Activated naive CD4-positive, alpha-beta T cell treated with anti-CD3 and anti-CD28 coated beads for 36 hours (primary cell): ENCODE measurements at places on chromosomes 2 and 18. TPM values are rescaled to one million over a fixed set of nuclear protein-coding genes. Genes with fewer than 3 reads are reported as not detected.

MOB4 gene
- 14.1 TPM for total RNA-seq

DNA sequence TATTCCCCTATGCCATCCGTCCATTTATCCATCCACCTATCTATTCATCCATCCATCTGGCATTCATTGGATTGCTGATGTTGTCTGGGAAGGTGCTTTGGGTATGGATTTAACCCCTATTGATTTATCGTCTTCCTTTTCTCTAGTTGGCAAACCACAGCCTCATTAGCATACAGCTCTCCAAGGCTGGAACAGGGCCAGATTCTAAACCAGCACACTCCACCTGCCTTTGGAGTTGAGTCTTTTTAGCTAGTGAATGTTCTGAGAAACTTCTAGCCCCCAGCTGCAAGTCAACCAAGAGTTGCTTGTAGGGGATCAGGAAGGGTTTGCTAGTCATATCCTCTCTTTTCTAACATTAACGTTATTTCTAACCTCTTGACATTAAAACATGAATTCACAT lies 90.7 kb downstream of the NRP2 start:
- peaks cover 38% of the 10 kb centered on the region for H3K27me3 ChIP-seq
- no peak for DNase-seq
- H3K36me3 ChIP-seq = no peaks in the 10 kb centered on the region
- H3K27ac ChIP-seq = no peak overlapping the region
- H3K4me3 ChIP-seq = no peak overlapping the region

TUBA3E gene
- total RNA-seq = not detected

- no peak overlapping the region for H3K27ac ChIP-seq
- H3K4me3 ChIP-seq = no peak overlapping the region
- no peaks in the 10 kb centered on the region for H3K4me1 ChIP-seq
- H3K27me3 ChIP-seq = no peaks in the 10 kb centered on the region
Observed at GRCh38 chr2:70932631-70933230, 3.0 kb upstream of the ATP6V1B1 start.

SERPINE2 gene
- 64.6 TPM for total RNA-seq

GRCh38 chr2:236827997-236828396 lies 257.7 kb upstream of the COPS8 start:
- no peaks in the 10 kb centered on the region for H3K4me1 ChIP-seq
- H3K27ac ChIP-seq = no peak overlapping the region
- no peaks in the 10 kb centered on the region for H3K36me3 ChIP-seq
- DNase-seq = no peak

DNA sequence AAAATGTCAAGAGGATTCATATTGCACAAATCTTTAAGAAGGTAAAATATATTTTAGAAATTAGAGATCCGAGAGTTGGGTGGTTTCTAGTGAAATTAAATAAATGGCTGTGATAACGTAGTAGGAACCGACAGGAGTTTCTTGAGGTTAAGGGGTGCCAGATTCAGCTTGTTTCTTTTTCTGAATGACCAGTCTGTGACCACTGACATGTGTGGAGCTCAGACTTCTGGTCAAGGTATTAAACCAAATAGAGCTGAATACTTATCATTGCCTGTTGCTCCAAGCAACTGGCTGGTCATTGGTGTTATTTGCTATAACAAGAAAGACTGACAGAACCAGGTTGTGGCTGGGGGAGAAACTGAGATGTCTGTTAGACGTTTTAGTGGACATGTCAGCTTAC lies 408.2 kb upstream of the HS6ST1 start:
- H3K27ac ChIP-seq = no peak overlapping the region
- H3K4me3 ChIP-seq = no peak overlapping the region
- no peaks in the 10 kb centered on the region for H3K36me3 ChIP-seq
- no peaks in the 10 kb centered on the region for H3K27me3 ChIP-seq
- no peaks in the 10 kb centered on the region for H3K4me1 ChIP-seq

DNA sequence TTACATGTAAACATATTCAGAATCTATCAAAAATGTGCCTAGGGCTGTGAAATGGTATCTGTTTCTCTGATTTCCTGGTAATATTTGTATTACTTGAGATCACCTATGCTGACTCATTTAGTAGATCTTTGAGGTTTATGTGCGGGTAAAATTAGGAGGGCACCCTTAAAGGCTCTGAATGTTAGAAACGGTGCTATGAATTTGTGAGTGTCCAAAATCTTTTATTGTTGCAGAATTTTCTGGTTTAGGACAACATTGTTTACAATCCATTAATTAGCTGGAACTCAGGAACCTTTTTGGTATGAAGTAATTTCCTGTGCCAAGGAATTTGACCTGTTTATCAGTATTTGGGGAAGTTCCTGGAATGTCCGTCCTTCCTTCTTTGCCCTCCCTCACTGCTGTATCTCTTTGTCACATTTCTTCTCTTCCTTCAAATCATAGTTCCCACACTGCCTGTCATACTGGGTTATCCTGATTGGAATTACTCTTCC lies 130.5 kb downstream of the TANC1 start:
- no peak overlapping the region for H3K4me3 ChIP-seq
- H3K27ac ChIP-seq = no peak overlapping the region
- H3K36me3 ChIP-seq = peaks cover 16% of the 10 kb centered on the region
- DNase-seq = no peak

GRCh38 chr2:3960106-3960505 lies 256.7 kb downstream of the DCDC2C start:
- H3K4me3 ChIP-seq = no peak overlapping the region
- no peak for DNase-seq
- H3K36me3 ChIP-seq = no peaks in the 10 kb centered on the region
- H3K27ac ChIP-seq = no peak overlapping the region
- H3K27me3 ChIP-seq = no peaks in the 10 kb centered on the region

ATOH8 gene
- not detected for total RNA-seq

- no peak for DNase-seq
- no peaks in the 10 kb centered on the region for H3K36me3 ChIP-seq
- no peak overlapping the region for H3K4me3 ChIP-seq
Observed at GRCh38 chr2:23530206-23530908, 145.4 kb downstream of the KLHL29 start.

KIF5C gene
- total RNA-seq = 24.5 TPM

- no peak overlapping the region for H3K4me3 ChIP-seq
- H3K36me3 ChIP-seq = no peaks in the 10 kb centered on the region
- H3K27ac ChIP-seq = no peak overlapping the region
- no peaks in the 10 kb centered on the region for H3K4me1 ChIP-seq
Observed at GRCh38 chr2:204360218-204361007, 184.9 kb upstream of the PARD3B start.

KLHL29 gene
- 2.4 TPM for total RNA-seq

DNA sequence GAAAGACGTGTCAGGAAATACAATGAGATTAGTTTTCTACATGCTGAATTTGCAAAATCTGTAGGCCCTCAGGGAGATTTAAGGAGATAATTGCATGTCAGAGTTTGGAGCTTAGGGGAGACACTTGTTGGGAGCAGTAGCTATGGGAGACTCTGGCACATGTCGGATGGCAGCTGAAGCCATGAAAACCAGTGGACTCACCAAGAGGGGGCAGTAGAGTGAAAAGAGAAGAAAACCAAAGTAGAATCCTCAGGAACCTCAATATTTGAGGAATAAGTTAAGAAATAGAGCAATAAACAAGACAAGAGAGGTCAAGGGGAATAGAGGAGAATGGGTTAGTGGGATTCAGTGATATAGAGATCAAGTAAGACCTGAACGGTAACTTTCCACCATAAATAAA lies 24.8 kb downstream of the RUFY4 start:
- H3K27me3 ChIP-seq = no peaks in the 10 kb centered on the region
- no peaks in the 10 kb centered on the region for H3K4me1 ChIP-seq
- H3K36me3 ChIP-seq = no peaks in the 10 kb centered on the region
- no peak overlapping the region for H3K4me3 ChIP-seq
- DNase-seq = no peak

DNA sequence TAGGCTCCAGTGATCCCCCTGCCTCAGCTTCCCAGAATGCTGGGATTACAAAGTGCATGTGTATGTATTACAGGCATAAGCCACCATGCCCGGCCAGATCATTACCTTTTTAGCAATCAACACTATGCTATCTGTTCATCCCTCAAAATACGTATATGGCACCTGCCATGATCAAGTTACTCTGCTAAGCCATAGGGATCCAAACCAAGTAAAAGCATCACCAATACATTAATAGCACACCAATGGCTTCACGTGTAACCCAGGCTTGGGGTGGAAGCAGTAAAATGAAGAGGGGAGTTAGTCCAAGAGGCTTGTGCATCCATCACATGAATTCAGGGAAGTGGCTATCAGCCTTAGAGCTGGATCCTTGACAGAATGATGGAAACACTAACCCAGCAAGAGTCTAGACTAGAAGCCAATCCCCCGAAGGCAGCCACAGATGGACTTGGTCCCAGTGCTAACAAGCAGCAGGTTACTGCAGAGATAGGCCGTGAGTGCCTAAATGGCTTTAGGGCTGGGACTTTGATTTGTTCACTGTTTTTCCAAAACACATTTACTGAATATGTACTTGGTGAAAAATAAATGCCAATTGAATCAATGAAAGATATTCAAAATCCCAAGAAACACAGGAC lies 11.3 kb downstream of the HDLBP start:
- H3K36me3 ChIP-seq = no peaks in the 10 kb centered on the region
- H3K4me3 ChIP-seq = no peak overlapping the region
- H3K4me1 ChIP-seq = peaks cover 52% of the 10 kb centered on the region
- DNase-seq = no peak

- no peak overlapping the region for H3K27ac ChIP-seq
- H3K27me3 ChIP-seq = peaks cover 12% of the 10 kb centered on the region
- no peak for DNase-seq
- H3K36me3 ChIP-seq = no peaks in the 10 kb centered on the region
- peaks cover 4% of the 10 kb centered on the region for H3K4me1 ChIP-seq
Observed at GRCh38 chr2:237232166-237232565, 146.5 kb downstream of the COPS8 start.

DNA sequence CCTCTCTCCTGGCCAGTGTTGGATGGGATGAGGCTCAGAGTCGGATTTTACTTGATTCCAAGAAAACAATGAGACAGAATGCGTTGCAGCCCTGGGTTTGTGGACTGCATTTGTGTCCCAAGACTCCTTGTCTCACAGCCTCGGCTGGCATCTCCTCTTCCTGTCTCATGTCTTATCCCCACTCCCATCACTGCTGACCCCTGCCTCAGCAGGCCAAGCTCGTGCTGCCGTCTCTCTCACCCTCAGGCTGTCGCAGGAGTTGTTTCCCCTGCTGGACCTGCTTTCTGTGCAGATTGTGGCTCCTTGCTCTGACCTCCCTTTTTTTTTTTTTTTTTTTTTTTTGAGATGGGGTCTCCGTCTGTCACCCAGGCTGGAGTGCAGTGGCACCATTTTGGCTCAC lies 70.2 kb upstream of the RALBP1 start:
- H3K27ac ChIP-seq = no peak overlapping the region
- DNase-seq = no peak
- H3K36me3 ChIP-seq = no peaks in the 10 kb centered on the region
- H3K4me1 ChIP-seq = peaks cover 10% of the 10 kb centered on the region

DNA sequence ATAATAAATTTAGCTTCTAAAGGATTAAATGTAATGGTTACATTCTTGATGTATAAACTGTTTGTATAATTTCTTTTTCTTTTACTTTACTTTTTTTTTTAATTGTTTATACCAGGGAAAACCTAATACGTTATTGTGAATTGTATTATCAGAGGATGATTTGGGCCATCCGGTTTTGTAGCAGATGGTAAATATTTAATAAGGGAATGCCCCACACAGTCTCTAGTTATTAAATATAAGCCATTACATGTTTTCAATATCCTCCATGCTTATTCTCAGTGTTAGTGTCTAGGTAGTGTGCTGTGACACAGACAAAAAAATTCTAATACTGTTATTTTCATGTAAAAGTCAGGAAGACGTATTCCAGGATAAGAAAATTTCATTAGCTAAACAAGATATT lies 553.9 kb downstream of the ZNF804A start:
- no peaks in the 10 kb centered on the region for H3K4me1 ChIP-seq
- H3K27ac ChIP-seq = no peak overlapping the region
- H3K27me3 ChIP-seq = no peaks in the 10 kb centered on the region
- DNase-seq = no peak

GRCh38 chr2:60365556-60365955 lies 187.9 kb downstream of the BCL11A start:
- H3K4me3 ChIP-seq = no peak overlapping the region
- H3K27me3 ChIP-seq = peaks cover 2% of the 10 kb centered on the region
- no peaks in the 10 kb centered on the region for H3K36me3 ChIP-seq
- H3K27ac ChIP-seq = no peak overlapping the region

RGPD3 gene
- total RNA-seq = not detected
